Activated naive CD8-positive, alpha-beta T cell treated with anti-CD3 and anti-CD28 coated beads, Interleukin-2, amount 10 ng/mL, durations not matched to agents 7 days and 5 days (primary cell): ENCODE measurements at places on chromosomes 4 and X. TPM values are rescaled to one million over a fixed set of nuclear protein-coding genes. Genes with fewer than 3 reads are reported as not detected.

Gene FMR1
- 65.0 TPM for total RNA-seq

Gene PHOX2B
- total RNA-seq: not detected

Gene CXCL11
- not detected for total RNA-seq

Gene KIT
- total RNA-seq: 0.64 TPM

DNA sequence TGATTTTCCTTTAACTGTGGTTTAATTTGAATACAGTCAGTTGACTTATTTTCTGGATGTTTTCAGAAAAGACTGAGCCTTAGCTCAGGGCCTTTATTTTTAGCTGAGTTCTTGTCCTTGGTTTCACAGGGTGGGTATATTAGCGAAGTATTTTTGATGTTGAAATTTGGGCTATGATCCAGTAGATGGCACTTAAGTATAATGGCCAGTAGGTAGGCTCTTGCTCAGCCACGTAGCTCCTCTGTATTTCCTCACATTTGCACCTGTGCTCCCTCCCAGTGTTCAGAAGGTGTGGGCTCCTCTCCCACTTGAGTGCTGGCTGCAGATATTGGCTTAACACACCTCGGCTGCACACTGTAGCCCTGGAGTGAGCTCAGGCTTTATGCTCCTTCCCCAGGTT lies 549.9 kb upstream of the AMOT start:
- no peak overlapping the region for H3K4me3 ChIP-seq
- no peaks in the 10 kb centered on the region for H3K4me1 ChIP-seq
- no peaks in the 10 kb centered on the region for H3K27me3 ChIP-seq

DNA sequence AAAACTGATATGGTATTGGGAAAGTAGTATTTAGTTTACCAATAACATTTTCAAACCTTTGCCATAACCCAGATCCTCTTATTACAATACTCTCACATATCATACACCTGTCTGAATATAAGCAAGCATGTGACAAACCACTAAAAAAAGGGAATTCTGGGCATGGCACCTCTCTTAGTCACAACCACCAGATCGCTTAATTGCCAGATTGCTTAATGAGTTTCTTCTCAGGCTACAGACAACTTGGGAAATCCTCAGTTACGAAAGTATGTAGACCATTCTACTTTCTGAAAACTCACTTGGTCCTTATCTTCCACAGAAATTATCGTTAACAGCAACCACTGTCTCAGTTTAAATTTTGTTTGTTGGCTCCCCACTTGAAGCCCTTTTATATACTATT lies 2.1 kb downstream of the NAF1 start:
- no peak for DNase-seq
- H3K36me3 ChIP-seq: peaks cover 14% of the 10 kb centered on the region
- peaks cover 27% of the 10 kb centered on the region for H3K4me1 ChIP-seq
- H3K4me3 ChIP-seq: peak overlapping the region; percentile 90

- no peaks in the 10 kb centered on the region for H3K36me3 ChIP-seq
- H3K27me3 ChIP-seq: peaks cover 2% of the 10 kb centered on the region
- no peak overlapping the region for H3K4me3 ChIP-seq
- H3K27ac ChIP-seq: no peak overlapping the region
- no peaks in the 10 kb centered on the region for H3K4me1 ChIP-seq
- no peak for DNase-seq
Measured at GRCh38 chrX:16199343-16199742, 32.1 kb downstream of the MAGEB17 start.

DNA sequence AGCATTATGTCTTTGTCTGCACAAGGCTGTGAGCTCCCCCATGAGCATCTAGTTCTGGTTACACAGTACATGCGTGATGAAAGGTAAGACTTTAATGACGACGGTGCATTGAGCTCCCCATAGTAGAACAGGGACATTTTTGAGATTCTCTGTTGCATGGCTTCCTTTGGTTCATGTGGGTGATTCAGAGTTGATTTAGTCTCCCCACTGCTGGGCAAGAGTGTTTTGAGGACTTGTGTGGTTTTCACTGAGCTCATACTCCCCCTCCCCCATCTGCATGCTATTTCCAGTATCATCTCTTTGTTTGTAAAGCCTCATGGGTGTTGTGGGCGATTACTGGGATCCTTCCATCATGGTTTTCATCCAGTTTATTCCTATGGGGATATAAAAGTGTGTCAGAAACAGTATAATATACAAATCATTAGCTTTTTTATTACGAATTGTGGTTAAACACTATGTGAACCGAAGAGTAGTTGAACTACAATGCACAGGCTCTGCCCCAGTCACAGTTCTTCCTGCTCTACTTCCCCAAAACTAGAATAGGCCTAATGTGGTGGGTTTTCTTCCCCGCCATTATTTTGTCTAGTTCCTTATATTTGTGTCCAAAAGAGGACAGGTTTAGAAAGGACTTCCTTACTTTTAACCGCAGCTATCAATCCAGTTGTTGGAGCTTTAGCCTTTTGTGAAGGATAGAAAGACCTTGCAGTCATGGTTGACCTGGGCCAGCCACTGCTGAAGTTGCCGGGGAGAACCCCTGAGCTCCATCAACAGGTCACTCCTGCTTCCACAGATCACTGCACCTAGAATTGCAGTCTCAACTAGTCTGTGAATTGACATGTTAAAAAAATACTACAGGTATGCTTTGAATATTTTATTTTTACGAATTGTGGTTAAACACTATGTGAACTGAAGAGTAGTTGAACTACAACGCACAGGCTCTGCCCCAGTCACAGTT lies 30.4 kb downstream of the KIT start:
- no peak for DNase-seq
- H3K36me3 ChIP-seq: no peaks in the 10 kb centered on the region
- H3K27ac ChIP-seq: no peak overlapping the region
- no peak overlapping the region for H3K4me3 ChIP-seq

GRCh38 chrX:38898261-38898660 lies 97.0 kb downstream of the MID1IP1 start:
- no peak overlapping the region for H3K27ac ChIP-seq
- H3K4me1 ChIP-seq: no peaks in the 10 kb centered on the region
- no peaks in the 10 kb centered on the region for H3K27me3 ChIP-seq
- H3K4me3 ChIP-seq: no peak overlapping the region
